ENCODE measurements at places on chromosomes 1 and 21. TPM values are rescaled to one million over a fixed set of nuclear protein-coding genes. Genes with fewer than 3 reads are reported as not detected.

Gene FCER1G
- polyA plus RNA-seq = 3,300 TPM

Gene PPT1
- polyA plus RNA-seq = 160 TPM

Gene SLC5A9
- not detected for polyA plus RNA-seq

Gene CREG1
- 14.7 TPM for polyA plus RNA-seq

Gene ATAD3A
- polyA plus RNA-seq = 7.3 TPM

Gene PRMT6
- 20.7 TPM for polyA plus RNA-seq

Gene USP25
- polyA plus RNA-seq = 9.8 TPM

Measured in immature natural killer cell (primary cell).